ENCODE measurements at places on chromosomes 2 and 18. TPM values are rescaled to one million over a fixed set of nuclear protein-coding genes. Genes with fewer than 3 reads are reported as not detected.

GRCh38 chr2:156340804-156341451 is 8.4 kb upstream of the NR4A2 start:
- no peak for DNase-seq

GRCh38 chr2:226683196-226683595 is 116.4 kb downstream of the IRS1 start:
- no peak for DNase-seq

GRCh38 chr2:227370791-227371312 is 8.3 kb downstream of the TM4SF20 start:
- no peak for DNase-seq

PLCL1 gene
- 0.85 TPM for polyA plus RNA-seq

MREG gene
- polyA plus RNA-seq: 2.4 TPM
